ENCODE measurements at places on chromosomes 5 and 9. TPM values are rescaled to one million over a fixed set of nuclear protein-coding genes. Genes with fewer than 3 reads are reported as not detected.

EIF4EBP3 gene
- total RNA-seq = 6.4 TPM

INSL4 gene
- total RNA-seq = not detected

F2RL2 gene
- total RNA-seq = not detected

PCDHA10 gene
- total RNA-seq = not detected

CDC25C gene
- 11.9 TPM for total RNA-seq

GPR21 gene
- total RNA-seq = 0.47 TPM

HAVCR1 gene
- total RNA-seq = not detected

FOXE1 gene
- 16.9 TPM for total RNA-seq

SMIM33 gene
- not detected for total RNA-seq

C9orf85 gene
- 11.3 TPM for total RNA-seq

DNAI1 gene
- total RNA-seq = not detected

TRIP13 gene
- total RNA-seq = 24.7 TPM

TPM2 gene
- 53.1 TPM for total RNA-seq

ARHGEF39 gene
- total RNA-seq = 7.8 TPM

RNF183 gene
- total RNA-seq = not detected

SLC34A3 gene
- total RNA-seq = not detected

POU5F2 gene
- total RNA-seq = 0.08 TPM

ADRB2 gene
- total RNA-seq = 11.9 TPM

TOMM5 gene
- total RNA-seq = 194 TPM
